Head of caudate nucleus (tissue), 42 donors: ENCODE measurements at places on chromosomes 3 and 15.

DNA sequence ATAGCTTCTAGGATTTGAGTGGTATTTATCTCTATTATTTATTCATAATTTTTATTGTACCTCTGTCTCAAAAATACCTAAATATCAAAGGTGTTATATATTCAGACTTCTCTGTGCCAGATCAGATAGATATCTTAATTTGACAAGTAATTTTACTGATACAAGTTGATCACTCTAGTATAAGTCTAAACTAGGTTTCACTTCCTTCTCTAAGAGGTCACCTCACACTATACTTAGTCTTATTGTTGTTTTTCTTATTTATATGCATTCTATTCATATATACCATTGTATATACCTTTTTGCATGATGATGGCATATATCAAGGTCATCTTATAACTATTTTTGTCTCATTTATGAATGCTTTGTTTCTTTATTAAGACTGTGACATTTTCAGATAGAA, 26.4 kb upstream of the HGD start:
- DNase-seq = no peak

DNA sequence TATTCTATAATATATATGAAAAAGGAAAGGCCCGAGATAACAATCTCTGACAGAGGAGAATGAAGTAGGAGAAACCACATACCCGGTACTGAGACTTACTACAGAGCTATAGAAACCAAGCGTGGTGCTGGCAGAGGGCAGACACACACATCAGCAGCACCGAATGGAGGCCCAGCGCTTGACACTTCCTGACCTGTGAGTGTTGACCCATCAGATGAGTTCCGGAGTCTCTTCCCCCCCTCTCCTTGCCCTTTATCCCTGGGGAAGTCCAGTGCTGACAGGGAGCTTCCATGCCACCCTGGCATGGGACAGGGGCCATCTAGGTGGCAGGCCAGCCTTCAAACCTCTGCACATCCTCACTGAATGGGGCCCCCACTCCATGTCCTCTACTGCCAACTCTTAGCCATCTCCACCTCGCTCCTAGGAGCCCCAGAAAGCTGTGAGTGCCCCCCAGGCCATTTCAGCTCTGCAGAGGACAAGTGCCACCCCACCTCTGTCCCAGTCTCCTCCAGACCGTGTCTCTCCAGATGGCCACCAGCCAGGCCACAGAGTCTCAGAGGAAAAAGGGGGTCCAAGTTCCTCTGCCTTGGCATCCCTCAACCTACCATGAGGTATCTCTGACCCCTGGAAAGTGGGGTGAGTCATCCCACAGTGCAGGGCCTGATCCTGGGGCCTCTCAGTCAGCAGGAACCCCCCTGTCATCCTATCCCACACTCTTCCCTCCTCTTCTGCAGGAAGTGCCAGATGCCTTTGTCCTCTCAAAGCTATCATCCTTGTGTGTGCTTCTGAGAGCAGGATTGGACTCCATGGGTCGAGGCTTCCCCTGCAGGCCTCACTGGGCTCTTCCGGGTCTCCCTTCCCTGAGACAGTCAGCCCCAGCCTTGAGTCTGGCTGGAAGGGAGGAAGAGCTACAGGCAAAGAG, 116.5 kb upstream of the ALDH1A3 start:
- no peak for DNase-seq

GRCh38 chr3:191360620-191361019, 30.3 kb upstream of the UTS2B start:
- DNase-seq = no peak

DNA sequence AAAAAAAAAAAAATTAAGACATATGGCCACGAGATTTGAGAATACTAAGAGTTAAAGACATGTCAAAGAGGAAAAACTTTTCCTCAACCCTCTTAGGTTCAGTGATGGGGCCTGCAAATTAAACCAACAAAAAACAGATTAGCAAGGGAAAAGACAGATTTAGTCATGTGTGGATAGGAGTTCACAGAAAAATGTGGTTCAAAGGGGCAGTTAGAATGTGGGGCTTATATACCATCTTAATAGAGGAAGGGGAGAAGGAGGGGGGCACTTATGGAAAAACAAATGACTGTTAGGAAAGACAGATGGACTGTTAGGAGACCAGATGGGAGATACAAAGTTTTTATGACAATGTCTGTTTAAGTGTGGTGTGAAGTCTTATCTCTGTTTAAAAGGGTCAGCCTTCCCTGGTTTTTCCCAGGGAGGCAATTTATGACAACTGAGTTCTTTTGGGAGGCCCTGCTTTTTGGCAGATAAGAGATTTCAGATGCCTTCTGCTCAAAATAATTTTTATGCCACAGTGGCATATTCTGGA, 68.7 kb upstream of the FURIN start:
- no peak for DNase-seq

- no peak for DNase-seq
Measured at GRCh38 chr3:177186306-177186705, 11.0 kb downstream of the TBL1XR1 start.

GRCh38 chr3:139291276-139292051, 52.4 kb upstream of the MRPS22 start:
- no peak for DNase-seq

DNA sequence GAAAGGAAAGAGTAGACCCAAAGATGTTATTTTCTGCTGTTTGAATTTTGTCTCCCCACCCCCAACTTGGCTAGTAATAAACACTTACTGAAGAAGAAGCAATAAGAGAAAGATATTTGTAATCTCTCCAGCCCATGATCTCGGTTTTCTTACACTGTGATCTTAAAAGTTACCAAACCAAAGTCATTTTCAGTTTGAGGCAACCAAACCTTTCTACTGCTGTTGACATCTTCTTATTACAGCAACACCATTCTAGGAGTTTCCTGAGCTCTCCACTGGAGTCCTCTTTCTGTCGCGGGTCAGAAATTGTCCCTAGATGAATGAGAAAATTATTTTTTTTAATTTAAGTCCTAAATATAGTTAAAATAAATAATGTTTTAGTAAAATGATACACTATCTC, 21.6 kb downstream of the CLDN18 start:
- no peak for DNase-seq

GRCh38 chr3:106913111-106913698, 464.0 kb upstream of the CCDC54 start:
- DNase-seq = no peak

- no peak for DNase-seq
Measured at GRCh38 chr3:135226057-135226456, 431.0 kb downstream of the EPHB1 start.

- no peak for DNase-seq
Measured at GRCh38 chr3:189702066-189702646, 71.0 kb downstream of the TP63 start.
